SJSA1 (cell line): ENCODE measurements at places on chromosomes 3 and 15. TPM values are rescaled to one million over a fixed set of nuclear protein-coding genes. Genes with fewer than 3 reads are reported as not detected.

ZKSCAN7 gene
- 4.1 and 4.4 TPM in 2 replicates for total RNA-seq

- DNase-seq: no peak
These were observed 64.4 kb upstream of the FLNB start for GRCh38 chr3:57943525-57944495.

GRCh38 chr3:120263792-120264191 is 21.2 kb downstream of the GPR156 start:
- no peak for DNase-seq

GRCh38 chr3:191085091-191085490 is 114.0 kb upstream of the OSTN start:
- no peak for DNase-seq

CCR1 gene
- total RNA-seq: 0.87 and 1.3 TPM in 2 replicates

- DNase-seq: no peak
These were observed 12.8 kb downstream of the FOXL2 start for GRCh38 chr3:138933981-138934691.

DNA sequence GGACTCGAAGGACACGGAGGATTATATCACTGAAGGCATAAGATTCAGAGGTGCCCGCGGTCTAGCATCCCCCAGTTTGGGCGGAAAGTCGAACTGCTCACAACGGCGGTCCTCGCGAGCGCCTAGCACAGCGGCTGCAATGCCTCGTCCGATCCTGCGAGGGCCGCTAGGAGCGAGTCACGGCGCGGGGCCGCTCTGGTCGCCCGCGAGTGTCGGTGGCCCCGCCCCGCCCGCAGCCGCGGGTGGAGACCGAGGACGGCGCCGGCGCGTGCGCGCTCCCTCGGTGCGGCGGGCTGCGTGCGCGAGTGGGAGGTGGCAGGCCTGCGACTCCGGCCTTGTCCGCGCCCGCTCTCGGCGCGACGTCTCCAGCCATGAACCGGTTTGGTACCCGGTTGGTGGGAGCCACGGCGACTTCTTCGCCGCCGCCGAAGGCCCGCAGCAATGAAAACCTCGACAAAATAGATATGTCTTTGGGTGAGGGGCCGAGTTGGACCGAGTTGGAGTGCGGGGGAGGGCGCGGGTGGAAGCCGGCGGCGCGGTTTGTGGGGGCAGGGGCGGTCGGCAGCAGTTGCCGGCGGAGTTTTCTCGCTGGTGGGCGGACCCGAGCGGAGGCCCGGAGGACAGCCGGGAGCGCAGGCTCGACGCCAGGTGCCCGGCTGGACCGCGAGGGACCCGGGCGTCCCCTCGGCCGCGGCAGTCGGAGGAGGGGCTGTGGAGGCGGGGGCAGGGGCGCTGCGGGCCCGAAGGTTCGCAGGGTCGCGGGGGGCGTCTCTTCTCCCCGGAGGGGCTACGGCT is at the start of gene FYTTD1:
Gene FYTTD1 (plus strand): TSS at position 283 of the 795 bp plus-strand sequence. CDS start 89 bp downstream, at position 372.
- peak; percentile 85 for DNase-seq
